Sigmoid colon (tissue), 7 donors: ENCODE measurements at places on chromosomes 2 and 18. TPM values are rescaled to one million over a fixed set of nuclear protein-coding genes. Genes with fewer than 3 reads are reported as not detected.

GRCh38 chr18:22385718-22386117 lies 32.0 kb downstream of the CTAGE1 start:
- H3K4me1 ChIP-seq: no peaks in the 10 kb centered on the region
- H3K36me3 ChIP-seq: no peaks in the 10 kb centered on the region
- no peak for DNase-seq
- no peak overlapping the region for H3K27ac ChIP-seq
- H3K4me3 ChIP-seq: no peak overlapping the region

- no peaks in the 10 kb centered on the region for H3K27me3 ChIP-seq
- no peak overlapping the region for H3K4me3 ChIP-seq
- H3K4me1 ChIP-seq: no peaks in the 10 kb centered on the region
- no peaks in the 10 kb centered on the region for H3K36me3 ChIP-seq
- DNase-seq: no peak
These were observed 47.0 kb downstream of the RAB12 start for GRCh38 chr18:8656232-8656631.

GRCh38 chr18:65487569-65487968 lies 263.2 kb upstream of the CDH7 start:
- DNase-seq: no peak
- H3K27ac ChIP-seq: no peak overlapping the region
- no peak overlapping the region for H3K4me3 ChIP-seq
- no peaks in the 10 kb centered on the region for H3K4me1 ChIP-seq
- H3K27me3 ChIP-seq: no peaks in the 10 kb centered on the region

DNA sequence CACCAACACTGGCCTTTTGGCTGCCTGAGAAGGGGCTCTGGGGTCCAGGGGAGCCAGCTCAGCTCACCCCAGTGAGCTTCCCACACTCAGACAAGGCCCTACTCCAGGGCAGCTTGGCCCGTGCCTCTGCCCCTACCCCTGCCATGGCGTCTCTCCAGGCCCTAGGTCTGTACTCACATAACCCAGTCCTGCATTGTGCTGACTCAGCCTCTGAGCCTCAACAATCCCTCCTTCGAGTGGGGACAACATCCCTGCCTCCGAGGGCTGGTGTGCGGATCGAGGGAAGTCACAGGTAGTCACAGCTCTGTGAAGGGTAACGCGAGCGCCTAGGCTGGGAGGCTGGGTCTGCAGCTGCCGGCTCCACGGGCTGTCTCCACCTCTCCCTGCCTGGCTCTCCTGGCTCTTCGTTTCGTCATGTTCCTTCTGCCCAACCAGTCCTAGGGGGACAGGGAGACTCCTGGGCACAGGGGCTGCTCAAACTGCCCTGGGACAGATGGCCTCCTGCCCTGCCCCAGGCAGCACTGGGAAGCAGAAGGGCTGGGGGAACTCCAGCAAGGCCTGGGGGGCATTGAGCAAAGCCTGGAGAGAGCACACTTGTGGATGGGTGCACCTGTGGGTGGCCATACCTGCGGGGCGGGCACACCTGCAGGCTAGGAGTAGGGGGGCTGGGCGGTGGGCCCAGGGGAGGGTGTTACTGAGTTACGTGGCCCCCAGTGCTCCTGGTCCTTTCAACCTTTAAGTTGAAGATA lies 74.6 kb downstream of the RRM2 start:
- no peak for DNase-seq
- H3K36me3 ChIP-seq: no peaks in the 10 kb centered on the region
- no peak overlapping the region for H3K4me3 ChIP-seq
- H3K27ac ChIP-seq: no peak overlapping the region
- no peaks in the 10 kb centered on the region for H3K27me3 ChIP-seq

- H3K4me1 ChIP-seq: peaks cover 6% of the 10 kb centered on the region
- H3K36me3 ChIP-seq: no peaks in the 10 kb centered on the region
- no peaks in the 10 kb centered on the region for H3K27me3 ChIP-seq
- no peak overlapping the region for H3K4me3 ChIP-seq
These were observed 13.3 kb downstream of the PRKCE start for GRCh38 chr2:45664635-45665261.

DNA sequence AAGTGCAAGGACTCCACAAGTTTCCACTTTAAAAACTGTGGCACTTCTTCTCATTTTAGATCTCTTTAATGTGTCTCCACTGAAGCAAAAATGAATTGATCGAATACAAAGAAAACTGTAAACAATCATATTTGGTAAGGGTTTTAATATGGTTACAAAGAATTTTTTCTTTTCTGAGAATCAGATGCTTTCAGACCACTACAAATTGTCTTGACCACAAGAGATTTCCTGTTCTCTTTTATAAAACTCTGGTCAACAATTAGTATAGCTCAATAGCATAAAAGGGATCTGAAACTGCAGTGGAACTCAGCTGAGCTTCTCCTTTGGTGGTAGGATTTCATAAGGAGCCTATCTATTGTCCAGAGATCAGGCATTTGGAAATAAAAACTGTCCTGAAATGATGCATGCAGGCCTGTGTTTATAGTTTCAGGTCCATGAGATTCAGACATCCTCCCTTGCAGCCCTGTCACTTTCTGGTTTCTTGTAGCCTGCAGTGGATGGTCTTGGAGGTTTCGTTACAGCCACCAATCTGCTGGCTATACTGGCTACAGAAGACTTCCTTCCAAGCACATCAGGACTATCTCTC lies 120.0 kb downstream of the DOCK10 start:
- no peak overlapping the region for H3K27ac ChIP-seq
- no peak for DNase-seq
- H3K36me3 ChIP-seq: no peaks in the 10 kb centered on the region
- no peak overlapping the region for H3K4me3 ChIP-seq
- no peaks in the 10 kb centered on the region for H3K27me3 ChIP-seq

DNA sequence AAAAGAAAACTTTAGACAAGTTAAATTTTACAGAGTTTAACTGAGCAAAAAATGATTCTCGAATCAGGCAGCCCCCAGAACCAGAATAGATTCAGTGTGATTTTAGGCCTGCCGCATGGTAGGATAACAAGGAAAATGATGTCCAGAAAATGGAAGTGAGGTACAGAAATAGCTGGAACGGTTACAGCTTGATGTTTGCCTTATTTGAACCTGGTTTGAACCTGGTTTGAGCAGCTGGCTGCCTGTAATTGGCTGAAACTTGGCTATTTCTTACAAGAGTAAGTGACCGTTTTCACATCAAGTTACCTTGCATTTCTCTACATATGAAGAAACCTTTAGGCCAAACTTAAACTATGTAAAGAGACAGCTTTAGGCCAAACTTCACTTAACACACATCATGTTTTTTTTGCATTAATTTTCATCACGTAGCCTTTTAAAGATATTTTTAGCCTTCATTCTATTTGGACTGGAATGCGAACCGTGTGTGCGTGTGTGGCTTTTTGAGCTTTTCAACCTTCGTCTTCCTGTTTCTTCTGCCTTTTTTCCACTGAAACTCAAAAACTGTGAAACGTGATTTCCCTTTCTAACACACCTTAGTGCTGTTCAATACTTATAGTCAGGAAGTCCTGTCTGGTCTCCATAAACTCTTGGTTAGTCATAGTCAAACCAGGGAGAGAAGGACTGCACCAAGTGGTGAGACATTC lies 4.5 kb upstream of the POLE4 start:
- no peak overlapping the region for H3K4me3 ChIP-seq
- H3K4me1 ChIP-seq: no peaks in the 10 kb centered on the region
- no peaks in the 10 kb centered on the region for H3K36me3 ChIP-seq
- H3K27me3 ChIP-seq: no peaks in the 10 kb centered on the region

GRCh38 chr2:136131961-136132824 lies 14.2 kb upstream of the CXCR4 start:
- no peaks in the 10 kb centered on the region for H3K27me3 ChIP-seq
- H3K4me3 ChIP-seq: no peak overlapping the region
- no peaks in the 10 kb centered on the region for H3K36me3 ChIP-seq
- no peak for DNase-seq
- peak overlapping the region; percentile 7 for H3K27ac ChIP-seq

FAM110C gene
- not detected for total RNA-seq
